ENCODE measurements at places on chromosomes 11 and 22.

GRCh38 chr11:86416494-86416893 lies 41.8 kb downstream of the CCDC81 start:
- H3K4me3 ChIP-seq = no peak overlapping the region
- H3K4me1 ChIP-seq = no peaks in the 10 kb centered on the region
- H3K27ac ChIP-seq = no peak overlapping the region
- DNase-seq = no peak
- no peaks in the 10 kb centered on the region for H3K36me3 ChIP-seq
- H3K27me3 ChIP-seq = no peaks in the 10 kb centered on the region

DNA sequence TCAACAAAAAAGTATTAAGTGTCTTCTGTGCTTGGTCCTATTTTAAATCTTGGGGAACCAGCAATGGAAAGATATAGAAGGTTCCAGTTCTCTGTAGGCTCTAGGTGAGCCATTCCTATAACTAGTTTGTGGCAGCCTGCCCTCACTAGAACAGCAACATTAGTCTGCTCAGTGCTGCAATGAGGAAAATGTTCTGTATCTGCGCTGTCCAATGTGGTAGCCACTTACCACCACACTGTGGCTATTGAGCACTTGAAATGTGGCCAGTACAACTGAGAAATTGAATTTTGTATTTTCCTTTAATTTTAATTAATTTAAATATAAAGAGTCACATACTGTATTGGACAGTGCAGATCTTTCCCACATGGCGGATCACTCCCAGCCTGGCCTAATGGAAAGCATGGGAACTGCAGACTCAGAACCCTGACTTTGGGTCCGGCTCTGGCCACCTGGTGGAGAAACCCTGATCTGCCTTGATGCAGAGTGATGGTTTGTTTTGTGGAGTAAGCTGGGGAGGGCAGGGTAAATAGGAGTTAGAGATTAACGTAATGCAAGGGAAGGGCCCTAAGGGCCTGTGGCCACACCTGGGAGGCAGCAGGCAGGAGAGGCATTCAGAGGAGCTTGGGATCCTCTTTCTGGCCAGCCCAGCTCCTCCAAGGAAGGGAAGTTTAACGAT lies 101.0 kb downstream of the ME3 start:
- H3K4me1 ChIP-seq = no peaks in the 10 kb centered on the region
- DNase-seq = no peak
- H3K4me3 ChIP-seq = no peak overlapping the region
- H3K27me3 ChIP-seq = no peaks in the 10 kb centered on the region

GRCh38 chr22:28025866-28026575 lies 107.0 kb upstream of the PITPNB start:
- no peaks in the 10 kb centered on the region for H3K4me1 ChIP-seq
- H3K36me3 ChIP-seq = peaks cover 68% of the 10 kb centered on the region
- no peaks in the 10 kb centered on the region for H3K27me3 ChIP-seq
- H3K27ac ChIP-seq = no peak overlapping the region

- H3K4me1 ChIP-seq = no peaks in the 10 kb centered on the region
- H3K36me3 ChIP-seq = no peaks in the 10 kb centered on the region
- H3K27me3 ChIP-seq = no peaks in the 10 kb centered on the region
- H3K4me3 ChIP-seq = no peak overlapping the region
Observed at GRCh38 chr22:23525510-23525909, 54.6 kb downstream of the IGLL1 start.
